ENCODE measurements at places on chromosomes 7 and 10.

DNA sequence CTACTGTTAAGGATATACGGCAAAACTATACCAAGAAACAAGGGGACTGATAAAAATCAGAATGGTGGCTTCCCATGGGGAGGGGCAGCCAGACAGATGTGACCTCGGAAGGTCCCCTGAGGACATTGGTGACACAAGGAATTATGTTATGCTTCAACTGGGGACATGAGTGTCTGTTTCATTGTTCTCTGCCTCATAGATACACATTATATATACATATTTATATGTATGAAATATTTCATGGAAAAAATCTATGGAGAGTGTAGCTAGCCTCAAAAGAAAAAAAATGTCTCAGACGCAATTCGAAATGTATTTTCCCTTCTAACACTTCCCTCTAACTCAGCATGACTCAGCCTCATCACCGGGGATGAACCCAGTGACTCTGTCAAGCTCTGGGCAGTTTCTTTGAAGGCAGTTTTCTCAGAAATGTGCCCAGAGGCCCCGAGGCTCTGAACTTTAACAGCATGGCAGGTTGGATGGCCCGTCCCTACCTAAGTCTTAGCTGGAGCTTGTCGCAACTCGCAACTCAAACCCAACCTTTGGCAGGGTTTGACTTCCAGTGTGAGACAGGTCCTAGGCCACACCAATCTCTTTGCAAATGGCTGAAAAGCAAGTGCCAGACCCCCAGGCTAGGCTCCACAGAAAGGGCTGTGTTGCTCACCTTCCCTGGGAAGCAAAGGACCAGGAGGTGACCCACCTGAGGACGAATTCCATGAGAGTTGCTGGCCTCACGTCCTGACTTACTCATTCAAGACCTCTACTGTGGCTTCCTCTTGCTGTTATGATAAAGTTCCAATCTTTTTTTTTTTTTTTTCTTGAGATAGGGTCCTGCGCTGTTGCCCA, 86.9 kb downstream of the CARD11 start:
- DNase-seq = no peak

- no peak for DNase-seq
Observed at GRCh38 chr10:43314626-43315495, 48.0 kb upstream of the RASGEF1A start.

- no peak for DNase-seq
Observed at GRCh38 chr10:130040817-130041330, 69.8 kb downstream of the C10orf143 start.

DNA sequence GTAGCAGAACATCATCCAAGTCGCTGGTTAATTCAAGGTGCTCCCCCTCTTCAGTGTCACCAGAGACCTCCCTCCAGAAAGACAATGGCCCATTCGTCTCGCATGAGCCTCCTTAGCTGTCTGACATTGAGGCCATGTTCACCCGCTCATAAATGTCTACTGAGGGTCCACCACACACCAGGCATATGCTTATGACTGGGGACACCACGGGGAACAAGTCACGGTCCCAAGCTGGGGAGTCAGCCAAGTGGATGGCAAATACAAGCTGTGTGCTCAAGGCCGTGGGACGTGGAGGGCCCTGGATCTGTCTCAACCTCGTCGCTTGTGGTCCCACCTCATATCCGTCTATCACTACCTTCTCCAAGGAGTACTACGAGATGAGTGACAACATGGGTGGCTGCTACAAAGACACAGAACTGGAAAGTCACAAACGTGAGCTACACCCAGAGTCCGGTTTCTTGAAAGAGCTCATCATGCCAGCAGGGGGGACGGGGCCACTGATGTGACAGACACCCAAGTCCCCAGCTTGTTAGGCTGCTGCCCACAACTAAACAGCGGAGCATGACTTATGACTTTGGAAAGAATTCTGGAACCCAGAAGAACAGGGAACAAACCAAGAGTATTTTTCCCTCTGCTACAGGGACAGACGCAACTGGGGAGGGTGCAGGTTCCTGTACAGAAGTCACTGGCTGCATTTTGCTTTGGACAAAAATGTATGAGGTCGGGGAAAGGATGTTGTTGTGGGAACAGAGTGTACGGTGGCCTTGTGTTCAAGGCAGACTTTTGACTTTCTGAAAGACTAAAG, 189.6 kb downstream of the COBL start:
- no peak for DNase-seq

- DNase-seq = no peak
Observed at GRCh38 chr10:126207313-126207771, 180.9 kb downstream of the ADAM12 start.

GRCh38 chr7:93171606-93172226, 23.5 kb upstream of the SAMD9L start:
- no peak for DNase-seq

- no peak for DNase-seq
Observed at GRCh38 chr10:6185039-6185716, 17.6 kb upstream of the PFKFB3 start.

GRCh38 chr10:63539994-63540393, 18.8 kb downstream of the REEP3 start:
- no peak for DNase-seq

DNA sequence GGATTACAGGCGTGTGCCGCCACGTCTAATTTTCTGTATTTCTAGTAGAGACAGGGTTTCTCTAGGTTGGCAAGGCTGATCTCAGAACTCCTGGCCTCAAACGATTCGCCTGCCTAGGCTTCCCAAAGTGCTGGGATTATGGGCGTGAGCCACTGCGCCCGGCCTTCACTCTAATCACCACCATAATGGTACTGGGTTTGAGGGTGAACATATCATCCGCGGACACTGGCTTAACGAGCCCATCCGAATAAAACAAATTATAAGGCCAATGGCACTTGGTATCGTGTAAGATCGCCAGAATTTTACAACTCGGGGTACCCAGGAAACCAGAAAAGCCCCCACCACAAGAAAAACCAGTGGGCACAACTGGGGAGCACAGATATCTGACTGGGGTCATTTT, 580 bp downstream of the FAM200A start:
- peak; percentile 35 for DNase-seq

DNA sequence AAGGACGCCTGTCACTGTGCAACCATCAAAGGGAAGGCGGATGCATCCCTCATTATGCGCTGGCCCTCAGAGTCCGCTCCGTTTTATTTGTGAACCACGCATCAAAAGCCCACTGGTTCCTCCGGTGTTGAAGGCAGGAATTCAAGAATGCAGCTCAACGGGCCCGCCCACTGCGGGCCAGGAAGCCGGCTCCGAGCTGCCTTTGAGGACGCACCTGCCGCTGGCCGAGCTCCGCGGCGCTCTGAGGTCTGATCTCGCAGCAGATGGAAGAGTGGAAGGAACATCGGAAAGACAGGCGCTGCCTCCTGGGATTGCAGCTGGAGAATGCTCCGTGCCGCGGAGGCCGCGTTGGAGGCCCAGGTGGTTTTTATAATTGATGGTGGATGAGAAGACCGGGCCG, 56.9 kb upstream of the ADGRA1 start:
- DNase-seq = peak; percentile 35

Measured in stomach (tissue), 19 donors.